ENCODE measurements at places on chromosomes 2 and 18.
A peak's percentile ranks its signal among the peaks of the same experiment; 100 is the strongest.

DNA sequence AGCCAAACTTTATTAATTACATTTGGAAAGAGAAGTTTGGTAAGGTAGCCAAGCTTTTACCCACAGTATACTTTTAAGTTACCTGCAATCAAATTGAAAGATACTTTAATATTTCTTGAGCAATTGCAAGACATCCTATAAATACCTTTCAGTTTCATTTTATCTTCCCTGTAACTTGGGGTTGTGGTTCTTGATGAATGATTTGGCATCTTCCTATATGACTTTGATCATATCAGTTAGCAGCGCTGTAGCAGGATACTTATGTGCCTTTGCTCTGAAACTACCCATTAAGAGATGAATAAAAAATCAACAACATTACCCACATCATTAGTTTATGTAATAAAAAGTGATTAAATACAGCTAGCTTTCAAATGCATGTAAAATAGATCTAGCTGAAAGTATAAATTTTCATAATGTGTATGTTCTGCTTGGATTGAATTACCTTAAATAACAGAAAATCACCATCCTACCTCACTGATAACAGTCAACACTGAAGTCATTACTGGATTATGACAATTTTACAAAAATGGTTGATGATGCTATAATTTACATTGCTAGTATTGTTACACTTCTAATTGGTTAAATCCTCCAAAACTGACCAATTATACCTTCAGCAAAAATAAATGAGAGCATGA, 50.4 kb downstream of the MMADHC start:
- no peak for DNase-seq

- DNase-seq = peak; percentile 0
Observed at GRCh38 chr2:8431446-8432125, 250.3 kb upstream of the ID2 start.

DNA sequence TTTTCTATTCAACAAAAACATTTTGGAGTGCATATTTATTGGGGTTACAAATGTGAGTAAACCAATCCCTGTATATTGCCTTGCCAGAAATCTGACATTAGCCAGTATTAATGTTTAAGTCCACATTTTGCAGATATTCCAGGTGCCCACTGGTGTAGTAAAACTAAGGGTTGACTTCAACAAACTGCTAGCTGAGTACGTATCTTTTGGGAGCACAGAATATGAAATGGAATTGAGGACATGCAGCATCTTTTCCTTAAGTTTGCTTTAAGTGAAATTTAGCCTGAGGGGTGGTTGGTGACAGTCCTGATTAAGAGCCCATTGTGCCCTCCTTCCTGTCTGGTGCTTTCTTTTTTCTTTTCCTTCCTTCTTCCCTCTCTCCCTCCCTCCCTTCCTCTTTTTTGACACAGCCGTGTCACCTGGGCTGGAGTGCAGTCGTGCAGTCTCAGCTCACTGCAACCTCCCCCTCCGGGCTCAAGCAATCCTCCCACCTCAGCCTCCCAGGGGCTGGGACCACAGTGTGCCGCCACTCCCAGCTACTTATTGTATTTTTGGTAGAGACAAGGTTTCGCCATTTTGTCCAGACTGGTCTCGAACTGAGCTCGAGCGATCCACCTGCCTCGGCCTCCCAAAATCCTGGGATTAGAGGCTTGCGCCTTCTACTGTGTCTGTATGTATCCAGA, 1.6 kb downstream of the NUP35 start:
- DNase-seq = no peak

GRCh38 chr2:10935366-10935918, 23.7 kb downstream of the KCNF1 start:
- DNase-seq = no peak

DNA sequence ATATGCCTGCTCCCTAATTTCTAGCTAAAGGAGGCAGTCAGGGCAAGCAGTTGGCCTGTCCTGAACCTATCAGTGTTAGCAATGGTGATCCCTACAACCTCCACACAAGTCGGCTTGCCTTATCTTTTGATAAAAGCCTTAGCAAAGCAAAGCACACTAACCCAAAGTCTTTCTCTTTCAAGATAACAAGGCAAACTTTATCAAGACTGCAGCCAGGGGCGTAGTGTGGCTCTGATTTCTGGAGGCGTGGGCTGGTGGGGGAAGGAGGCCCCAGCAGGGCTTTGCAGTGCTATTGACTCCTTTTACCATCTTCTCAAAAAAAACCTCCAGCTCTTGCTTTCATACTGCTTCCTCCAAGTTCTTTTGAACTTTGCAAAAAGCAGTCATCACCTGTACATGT, 40.2 kb upstream of the LAMA1 start:
- no peak for DNase-seq

DNA sequence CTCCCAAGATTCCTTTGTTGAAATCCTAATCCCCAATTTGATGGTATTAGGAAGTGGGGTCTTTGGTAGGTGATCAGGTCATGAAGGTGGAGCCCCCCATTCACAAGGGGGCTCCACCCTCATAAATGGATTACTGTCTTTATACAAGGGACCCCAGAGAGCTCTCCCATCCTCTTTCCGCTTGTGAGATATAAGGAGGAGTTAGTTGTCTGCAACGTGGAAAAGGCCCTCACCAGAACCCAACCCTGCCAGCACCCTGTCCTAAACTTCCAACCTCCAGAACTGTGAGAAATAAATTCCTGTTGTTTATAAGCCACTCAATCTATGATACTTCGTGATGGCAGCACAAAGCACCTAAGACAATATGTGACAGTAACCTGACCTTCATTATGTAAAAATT, 684.1 kb upstream of the HS6ST1 start:
- DNase-seq = no peak

GRCh38 chr2:26709323-26710110, 17.0 kb downstream of the KCNK3 start:
- DNase-seq = peak; percentile 75

- peak; percentile 96 for DNase-seq
Observed at GRCh38 chr2:71226965-71227560, at the start of gene PAIP2B. Gene PAIP2B (minus strand): TSS chr2:71227103. CDS start chr2:71202589, 24,514 bp downstream.

DNA sequence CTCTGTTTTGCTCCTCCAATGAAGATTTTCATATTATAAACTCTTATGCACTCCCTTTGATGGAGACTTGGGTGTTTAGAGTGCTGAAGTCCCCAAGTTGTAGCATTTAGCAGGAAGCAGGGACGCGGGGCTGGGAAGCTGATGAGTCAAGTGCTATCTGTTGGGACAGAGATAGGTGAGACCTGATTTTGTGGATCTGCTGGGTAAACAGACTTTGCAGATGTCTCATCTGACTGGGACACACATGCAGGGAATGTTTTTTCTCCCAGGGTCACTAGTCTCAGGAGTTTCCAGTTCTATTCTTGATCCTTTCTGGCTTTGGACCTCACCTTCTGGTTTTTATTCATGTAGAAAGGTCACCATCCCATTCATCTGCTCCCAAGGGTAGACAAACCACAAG, 79.7 kb upstream of the ACAA2 start:
- no peak for DNase-seq

DNA sequence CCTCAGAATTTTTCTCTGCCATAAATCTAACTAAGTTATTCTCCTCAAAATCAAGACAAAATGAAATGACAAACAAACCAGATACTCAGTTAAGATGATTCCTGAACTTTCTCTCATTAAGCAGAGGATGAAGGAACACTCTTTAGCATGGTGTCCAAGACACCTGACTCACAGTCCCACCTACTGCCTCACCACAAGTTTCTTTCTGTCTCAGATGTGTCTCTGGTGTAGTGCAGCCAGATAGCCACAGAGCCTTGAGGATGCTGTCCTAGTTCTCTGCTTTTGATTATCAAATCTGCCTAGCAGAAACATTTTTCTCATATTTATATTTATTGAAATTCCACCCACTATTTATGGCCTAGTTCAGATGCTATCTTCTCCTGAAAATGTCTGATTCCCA, 103.6 kb upstream of the TMEM200C start:
- DNase-seq = no peak

- DNase-seq = no peak
Observed at GRCh38 chr2:204453730-204454167, 91.5 kb upstream of the PARD3B start.

- no peak for DNase-seq
Observed at GRCh38 chr18:13406736-13407135, 188.2 kb downstream of the LDLRAD4 start.

DNA sequence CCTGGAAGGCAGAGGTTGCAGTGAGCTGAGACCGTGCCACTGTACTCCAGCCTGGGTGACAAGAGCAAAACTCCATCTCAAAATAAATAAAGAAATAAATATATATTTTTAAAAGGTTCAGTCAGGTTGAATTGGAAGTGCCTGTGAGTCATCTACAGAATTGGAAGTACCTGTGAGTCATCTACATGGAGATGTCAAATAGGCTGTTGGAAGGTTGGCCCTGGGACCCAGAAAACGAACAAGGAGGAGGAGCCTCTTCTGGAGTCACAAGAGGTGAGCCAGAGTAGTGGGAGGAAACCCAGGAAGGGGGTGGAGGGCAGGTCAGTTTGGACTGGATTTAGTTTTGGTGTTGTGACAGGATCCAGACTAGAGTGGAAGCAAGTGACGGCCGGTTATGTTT, 15.2 kb upstream of the SCYGR1 start:
- no peak for DNase-seq

GRCh38 chr2:173545364-173545763, 190.7 kb downstream of the CDCA7 start:
- DNase-seq = no peak
